ENCODE measurements at places on chromosomes 7 and 10.

- no peak for DNase-seq
Measured at GRCh38 chr10:23120001-23120934, 24.9 kb downstream of the MSRB2 start.

DNA sequence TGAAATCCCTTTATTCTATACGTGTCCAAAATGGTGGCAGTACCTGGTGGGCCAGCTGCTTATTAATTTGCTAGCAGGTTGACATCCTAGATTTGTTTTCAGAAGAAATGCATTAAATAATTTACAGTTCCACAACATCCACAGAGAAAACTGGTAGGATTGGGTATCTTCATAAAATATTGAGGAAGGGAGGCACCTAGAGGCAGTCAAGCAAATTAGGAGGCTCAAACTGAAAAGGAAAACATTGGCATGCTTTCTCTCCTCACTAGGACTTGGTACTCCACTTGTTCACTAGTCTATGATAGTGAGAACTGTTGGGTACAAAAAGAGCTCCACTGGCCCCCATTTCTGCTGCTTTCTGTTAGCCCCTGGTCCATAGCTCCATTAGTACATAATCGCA, 18.3 kb upstream of the LRGUK start:
- no peak for DNase-seq

GRCh38 chr10:48601789-48602188, 3.1 kb downstream of the ARHGAP22 start:
- no peak for DNase-seq

GRCh38 chr10:89427629-89428028, 13.3 kb downstream of the IFIT5 start:
- DNase-seq, result no peak

DNA sequence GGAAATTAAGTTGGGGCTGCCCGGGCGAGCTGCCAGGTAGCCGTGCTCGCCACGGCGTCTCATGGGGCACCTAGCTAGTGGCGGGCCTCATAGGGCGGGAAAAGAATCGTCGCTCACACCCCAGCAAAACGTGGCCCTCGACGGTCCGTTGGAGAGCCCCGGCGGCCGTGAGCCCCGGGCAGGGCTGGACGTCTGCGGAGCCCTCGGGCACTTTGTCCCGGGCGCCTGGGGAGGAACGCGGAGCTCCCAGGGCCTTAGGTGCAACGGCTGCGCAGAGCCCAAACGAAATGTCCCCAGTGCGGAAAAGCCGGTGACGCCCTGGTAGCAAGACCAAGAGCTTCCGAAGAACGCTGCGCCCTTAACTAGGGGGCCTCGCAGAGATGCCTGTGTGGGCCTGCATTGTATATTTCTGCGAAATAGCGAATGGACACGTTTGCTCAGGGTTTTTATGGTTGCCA, 866 bp upstream of the SFMBT2 start:
- no peak for DNase-seq

GRCh38 chr10:27865221-27865635, 119.6 kb upstream of the MKX start:
- DNase-seq, result no peak

DNA sequence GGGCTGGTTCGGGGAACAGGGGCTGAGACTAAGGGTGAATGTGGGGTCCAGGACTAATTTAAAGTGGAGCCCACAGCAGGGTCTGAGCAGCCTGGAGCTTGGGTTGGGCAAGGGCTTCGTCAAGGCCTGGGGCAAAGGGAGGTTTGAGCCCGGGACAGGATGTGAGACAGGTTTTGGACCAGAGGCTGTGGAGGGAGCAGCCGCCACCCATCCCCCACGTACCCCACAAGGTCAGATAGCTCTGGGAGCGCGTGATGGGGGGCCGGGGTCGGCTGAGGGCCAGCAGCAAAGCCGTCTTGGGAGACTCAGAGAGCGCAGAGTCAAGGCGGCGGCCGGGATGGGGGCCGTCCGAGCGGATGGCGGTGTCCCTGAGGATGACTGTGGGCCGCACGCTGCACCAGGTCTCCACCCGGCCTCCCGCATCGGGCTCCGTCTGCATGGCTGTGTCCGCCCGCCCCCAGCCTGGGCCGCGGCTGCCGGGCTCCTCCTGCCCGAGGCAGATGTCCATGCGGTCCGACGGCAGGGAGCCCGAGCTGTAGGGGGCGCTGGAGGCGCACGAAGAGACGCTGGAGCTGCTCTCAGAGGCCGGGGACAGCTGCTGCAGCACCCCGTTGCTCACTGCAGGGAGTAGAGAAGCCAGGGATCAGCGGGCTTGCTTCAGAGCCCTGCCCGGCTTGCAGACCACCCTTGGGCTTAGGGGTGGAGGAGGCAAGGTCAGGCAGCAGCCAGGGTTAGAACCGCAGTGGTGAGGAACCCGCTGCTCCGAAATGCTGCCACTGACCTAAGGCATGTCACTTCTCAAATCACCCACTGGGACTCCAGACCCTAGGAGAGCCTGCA, 12.1 kb downstream of the PDZD7 start:
- DNase-seq, result no peak
